Type B pancreatic cell (in vitro differentiated cells): ENCODE measurements at places on chromosomes 11 and 22.

GRCh38 chr11:46345131-46345597 is 2.1 kb upstream of the DGKZ start:
- no peak for DNase-seq

DNA sequence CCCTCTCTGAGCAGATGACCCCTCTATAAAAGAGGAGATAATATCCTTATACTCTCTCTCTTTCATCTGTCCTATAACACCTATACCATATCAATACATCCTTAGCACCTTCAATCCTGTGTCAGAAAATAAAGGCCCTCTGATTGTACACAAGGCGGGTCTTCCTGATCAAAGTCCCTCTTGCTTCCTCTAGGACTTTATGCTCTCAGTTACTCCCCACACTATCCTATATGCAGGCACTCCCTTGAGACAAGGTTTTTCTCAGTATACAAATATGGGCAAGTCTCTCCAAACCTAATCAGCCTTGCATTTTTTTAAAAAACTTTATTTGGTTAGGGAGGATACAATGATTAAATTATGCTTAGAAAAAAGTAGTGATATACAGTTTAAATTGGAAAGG is 17.3 kb upstream of the HORMAD2 start:
- DNase-seq, result no peak

- no peak for DNase-seq
Measured at GRCh38 chr11:33659370-33660139, 41.1 kb downstream of the C11orf91 start.

DNA sequence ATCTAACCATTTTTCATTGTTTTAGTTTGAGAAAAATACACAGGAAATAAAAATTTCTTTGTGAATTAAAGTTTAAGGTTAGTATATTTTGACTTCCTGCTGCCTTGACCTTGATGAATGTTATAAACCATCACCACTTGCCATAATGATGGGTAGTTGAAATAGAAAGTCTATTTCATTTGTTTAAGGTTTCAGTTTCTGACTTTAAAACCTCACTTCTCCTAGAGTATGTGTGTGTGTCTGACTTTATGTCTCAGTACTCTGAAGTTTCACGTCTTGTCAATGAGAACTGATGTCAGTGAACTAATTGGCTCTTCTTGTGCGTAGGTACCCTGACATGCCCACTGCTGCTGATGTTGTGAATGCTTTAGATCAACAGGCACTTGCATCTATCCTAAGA is 188.2 kb downstream of the METTL15 start:
- DNase-seq, result no peak

DNA sequence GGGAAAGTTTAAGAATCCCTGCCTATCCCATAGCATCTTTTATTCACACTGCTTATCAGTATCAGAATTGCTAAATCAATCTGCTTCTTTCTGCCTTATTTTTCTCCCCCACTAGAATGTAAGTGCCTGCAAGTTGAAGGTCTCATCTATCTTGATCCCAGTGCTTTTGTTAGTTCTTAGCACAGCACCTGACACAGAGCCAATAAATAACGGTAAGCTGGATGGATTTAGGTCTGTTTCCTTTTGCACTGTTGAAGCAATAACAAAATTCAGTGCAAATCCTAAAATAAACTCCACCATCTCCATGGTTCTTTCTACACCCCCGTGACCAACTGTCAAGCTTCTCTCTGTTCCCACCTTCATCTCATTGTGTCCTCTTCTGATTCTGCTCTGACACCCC is 36.7 kb upstream of the CD44 start:
- DNase-seq, result no peak

DNA sequence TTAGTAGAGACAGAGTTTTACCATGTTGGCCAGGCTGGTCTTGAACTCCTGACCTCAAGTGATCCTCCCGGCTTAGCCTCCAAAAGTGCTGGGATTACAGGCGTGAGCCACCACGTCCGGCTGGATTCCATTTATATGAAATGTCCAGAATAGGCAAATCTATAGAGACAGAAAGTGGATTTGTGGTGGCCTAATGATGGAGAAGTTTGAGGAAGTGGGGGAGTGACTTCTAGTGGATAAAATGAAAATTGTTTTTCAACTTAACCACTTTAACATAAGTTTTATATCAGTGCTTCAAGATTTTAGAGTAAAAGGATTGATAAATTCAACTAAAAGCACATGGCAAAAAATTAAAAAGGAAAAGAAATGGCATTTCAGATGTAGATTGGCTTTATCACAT is 66.2 kb downstream of the HIPK3 start:
- no peak for DNase-seq

DNA sequence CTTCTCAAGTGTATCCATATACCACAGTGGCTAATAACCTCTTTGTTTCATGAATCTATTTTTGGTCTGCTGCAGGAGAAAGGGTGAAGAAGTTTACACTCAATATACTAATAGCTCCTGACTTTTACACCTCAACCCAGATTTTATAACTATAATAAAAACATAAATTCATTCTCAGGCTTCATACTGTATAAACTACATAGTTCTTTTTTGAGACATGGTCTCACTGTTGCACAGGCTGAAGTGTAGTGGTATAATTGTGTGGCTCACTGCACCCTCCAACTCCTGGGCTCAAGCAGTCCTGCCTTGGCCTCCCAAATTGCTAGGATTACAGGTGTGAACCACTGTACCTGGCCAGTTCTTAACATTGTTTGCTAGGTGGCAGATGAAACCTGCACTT is 17.8 kb upstream of the CCDC179 start:
- DNase-seq, result no peak

- no peak for DNase-seq
Measured at GRCh38 chr11:8689726-8690255, 7.2 kb downstream of the RPL27A start.

DNA sequence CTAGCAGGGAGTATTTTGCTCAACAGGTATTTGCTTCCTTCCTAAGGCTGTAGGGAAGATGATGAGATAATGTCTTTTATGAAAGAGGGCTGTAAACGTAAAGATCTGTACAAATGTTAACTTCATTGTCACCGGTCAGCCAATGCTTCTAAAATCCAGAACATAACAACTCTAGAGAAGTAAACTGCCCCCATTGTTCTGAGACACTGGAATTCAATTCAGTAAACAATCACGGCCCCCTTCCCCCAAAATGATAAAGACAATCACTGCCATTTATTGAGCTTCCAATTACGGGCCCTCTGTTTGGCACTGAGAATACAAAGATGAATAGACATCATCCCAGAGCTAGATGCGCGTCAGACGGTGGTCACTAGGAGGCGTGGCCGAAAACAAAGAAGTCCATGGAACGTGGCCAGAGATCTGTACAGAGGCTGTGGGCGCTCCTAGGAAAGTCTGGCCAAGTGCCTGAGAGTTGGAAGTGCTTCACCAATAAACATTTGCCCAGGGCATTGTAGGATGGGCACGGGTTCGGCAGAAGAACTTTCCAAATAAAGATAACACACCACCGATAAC is 576 bp downstream of the TMEM258 start:
- no peak for DNase-seq

DNA sequence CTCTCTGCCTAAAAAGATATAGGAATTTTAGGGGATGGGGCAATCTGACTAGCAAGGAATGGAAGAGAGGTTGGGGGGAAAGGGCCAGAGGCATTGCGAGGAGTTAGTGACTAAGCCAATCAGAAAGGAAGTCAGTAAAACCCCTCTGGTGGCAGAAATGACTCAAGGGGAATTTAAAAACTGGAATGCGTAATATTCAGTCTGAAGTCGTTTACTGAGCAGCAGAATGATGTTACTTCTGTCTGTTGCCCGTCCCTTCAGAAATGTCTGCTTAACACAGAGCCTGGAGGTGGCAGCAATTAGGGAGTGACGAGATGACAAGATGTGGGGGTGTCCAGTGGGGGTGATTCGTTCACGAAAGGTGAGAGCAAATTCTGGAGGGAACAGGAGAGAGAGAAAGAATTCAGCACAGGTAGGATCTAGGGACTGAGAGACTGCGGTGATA is 107.7 kb upstream of the CLMP start:
- DNase-seq, result no peak

- DNase-seq, result no peak
Measured at GRCh38 chr11:102647430-102647829, 22.3 kb upstream of the MMP20 start.

DNA sequence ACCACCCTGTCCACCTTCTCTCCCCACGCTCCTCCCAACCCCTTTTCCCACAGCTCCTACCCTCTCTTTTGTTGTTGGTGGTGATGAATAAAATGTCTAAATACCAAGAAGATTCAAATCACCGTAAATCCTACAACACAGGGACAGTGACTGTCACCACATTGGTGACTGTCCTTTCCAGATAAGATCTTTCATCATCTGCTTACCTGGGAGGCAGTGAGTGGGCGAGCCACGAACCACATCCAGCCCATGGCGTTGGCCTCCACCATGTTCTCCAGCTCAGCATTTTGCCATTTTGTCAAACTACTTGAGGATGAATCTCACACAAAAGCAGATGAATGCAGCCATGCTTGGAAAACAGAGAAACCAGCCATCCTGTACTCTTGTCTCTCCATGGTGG is 6.7 kb upstream of the CYTH4 start:
- no peak for DNase-seq

DNA sequence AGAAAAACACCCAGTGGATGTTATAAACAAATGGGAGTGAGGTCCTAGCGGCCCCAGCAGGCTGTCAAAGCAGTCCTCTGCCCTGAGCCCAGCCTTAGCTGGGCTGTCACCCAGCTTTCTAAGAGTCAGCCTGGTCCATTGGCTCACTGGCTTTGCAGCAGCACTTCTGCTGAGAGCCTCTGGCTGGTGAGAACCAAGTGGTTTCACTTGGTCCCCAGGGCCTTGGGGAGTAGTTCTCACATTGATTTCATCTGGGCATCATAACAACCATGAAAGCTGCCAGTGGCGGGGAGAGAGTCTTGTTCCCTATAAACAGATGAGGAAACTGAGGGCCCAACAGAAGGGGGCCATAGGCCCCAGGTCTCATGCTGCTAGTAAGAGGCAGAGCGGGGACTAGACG is 11.4 kb downstream of the SEC14L6 start:
- DNase-seq, result no peak

DNA sequence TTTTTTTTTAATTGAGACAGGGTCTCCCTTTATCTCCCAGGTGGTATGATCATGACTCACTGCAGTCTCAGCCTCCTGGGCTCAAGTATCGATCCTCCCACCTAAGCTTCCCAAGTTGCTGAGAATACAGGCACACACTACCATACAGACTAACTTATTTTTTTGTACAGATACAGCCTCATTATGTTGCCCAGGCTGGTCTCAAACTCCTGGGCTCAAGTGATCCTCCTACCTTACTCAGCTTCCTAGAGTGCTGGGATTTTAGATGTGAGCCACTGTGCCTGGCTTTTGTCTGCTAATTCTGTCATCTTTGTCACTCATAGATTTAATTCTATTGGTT is 43.5 kb downstream of the CBL start:
- DNase-seq, result no peak

DNA sequence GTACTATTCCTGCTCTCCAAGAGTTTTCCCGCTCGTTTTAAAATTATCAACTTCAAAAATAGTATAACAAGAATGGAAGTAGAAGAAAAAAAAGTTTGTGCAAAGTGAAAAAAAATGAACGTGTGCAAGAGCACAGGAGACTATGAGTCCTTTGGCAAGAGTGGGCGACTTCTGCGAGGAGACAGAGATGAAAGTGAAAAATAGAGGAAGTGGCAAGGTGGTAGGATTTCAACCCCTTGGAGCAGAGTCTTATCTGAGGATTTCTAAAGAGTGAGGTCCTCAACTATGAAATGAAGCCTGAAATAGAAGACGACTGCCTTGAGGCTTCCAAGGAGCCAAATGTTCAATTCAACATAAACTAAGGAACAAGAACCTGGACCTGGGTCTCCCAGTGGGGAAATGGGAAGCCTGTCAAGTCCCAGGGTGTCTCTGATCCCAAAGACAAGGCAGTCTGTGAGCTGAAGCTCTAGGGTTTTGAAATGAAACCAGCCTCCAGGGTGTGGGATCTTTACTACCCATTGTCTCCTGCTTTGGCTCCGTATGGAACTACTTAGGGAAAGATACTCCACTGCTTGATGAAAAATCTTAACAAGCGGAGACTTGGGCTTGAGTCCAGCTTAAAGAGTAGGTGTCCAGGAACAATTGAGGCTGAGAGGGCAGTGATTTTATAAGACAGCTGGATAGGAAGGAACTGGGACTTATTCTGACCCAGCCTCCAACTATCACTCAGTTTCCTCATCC is 4.8 kb downstream of the P4HA3 start:
- no peak for DNase-seq

GRCh38 chr22:46142548-46143490 is 7.5 kb upstream of the PPARA start:
- no peak for DNase-seq

GRCh38 chr11:114802878-114803277 is 124.6 kb downstream of the NXPE2 start:
- no peak for DNase-seq

- no peak for DNase-seq
Measured at GRCh38 chr11:35478471-35479091, 46.8 kb downstream of the PAMR1 start.

DNA sequence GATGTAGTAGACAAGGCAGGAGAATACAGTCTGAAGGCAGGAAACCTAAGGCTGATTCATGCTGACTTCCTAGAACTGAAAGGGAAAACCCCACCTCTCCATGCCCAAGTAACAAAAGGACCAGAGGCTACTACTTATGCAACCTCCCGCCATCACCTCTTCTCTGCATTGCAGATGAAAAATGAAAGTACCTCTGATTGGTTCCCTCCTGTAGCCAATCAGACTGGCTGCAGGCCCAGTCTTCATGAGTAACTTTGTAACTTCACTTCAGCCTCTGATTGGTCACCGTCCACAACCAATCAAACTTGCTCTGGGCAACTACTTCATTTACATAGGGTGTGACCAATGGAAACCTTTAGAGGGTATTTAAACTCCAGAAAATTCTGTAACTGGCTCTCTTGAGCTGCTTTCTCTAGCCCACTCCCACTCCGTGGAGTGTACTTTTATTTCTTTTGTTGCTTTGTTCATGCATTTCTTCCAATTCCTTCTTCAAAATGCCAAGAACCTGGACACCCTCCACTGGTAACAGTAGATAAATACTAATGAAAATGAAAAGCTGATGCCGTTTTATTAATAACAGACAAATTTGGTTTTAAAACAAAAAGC is 5.2 kb upstream of the MAP6 start:
- no peak for DNase-seq

- DNase-seq, result no peak
Measured at GRCh38 chr11:61417670-61418069, 12.1 kb downstream of the CPSF7 start.

GRCh38 chr11:78262691-78263090 is 74.0 kb downstream of the USP35 start:
- no peak for DNase-seq

- no peak for DNase-seq
Measured at GRCh38 chr22:39208013-39208680, 36.6 kb downstream of the PDGFB start.

- no peak for DNase-seq
Measured at GRCh38 chr11:8207080-8208000, 38.5 kb upstream of the RIC3 start.

DNA sequence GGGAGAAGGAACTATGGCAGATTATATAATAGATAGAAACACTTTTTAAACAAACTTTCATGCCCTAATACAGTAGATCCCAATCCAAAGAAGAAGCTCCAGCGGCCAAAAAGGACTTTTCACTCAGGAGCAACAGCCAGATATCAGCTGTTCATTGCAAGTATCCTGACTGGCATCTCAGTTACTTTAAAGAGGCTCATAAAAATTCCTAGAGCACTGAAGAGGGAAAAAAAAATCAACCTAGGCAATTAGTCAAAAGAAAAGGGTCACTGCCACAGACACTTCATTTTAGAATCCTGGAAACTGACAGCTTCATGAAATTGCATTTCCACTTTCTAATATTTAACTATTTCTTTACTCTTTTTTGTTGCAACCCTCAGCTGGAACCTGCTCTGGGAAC is 170.6 kb upstream of the SOX6 start:
- no peak for DNase-seq
